ENCODE measurements at places on chromosomes 4 and X.

DNA sequence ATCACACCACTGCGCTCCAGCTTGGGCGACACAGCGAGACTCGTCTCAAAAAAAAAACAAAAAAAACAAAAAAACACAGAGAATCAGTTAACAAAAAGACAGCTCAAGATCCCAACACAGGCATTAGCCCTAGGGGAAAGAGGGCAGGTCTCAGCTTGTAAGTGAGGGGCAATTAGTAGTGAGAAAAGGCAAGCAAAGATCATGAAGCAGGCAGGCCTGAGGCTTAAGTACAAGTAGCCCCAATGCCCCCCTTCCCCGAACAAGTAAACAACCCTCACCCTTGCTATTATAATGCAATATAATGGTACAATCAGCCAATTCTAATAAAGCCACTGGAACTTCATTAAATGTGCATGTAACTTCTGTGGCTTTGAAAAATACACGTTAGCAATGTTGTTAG, 17.0 kb downstream of the ADGRA3 start:
- no peak for DNase-seq

- DNase-seq: no peak
These were observed 36.3 kb upstream of the ZFX start for GRCh38 chrX:24113181-24113580.

GRCh38 chr4:44544158-44544557, 95.5 kb upstream of the KCTD8 start:
- no peak for DNase-seq

DNA sequence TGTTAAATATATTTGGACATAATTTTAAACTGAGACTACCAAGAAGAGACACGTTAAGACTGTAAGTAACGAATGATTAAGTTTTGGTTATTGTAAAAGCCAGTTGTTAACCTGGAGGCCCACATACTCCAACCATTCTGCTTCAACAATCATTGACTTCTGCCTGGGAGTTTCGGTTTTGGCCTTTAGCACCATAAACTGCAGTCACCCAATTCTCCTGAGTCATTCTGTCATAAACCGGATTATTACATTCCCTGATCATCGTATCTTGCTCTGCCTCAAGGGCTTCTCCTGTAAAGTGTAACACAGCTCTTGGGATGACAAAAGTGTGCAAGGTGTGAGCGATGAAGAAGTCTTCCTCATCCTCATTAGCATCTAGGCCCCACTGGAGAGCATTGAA, 46.9 kb upstream of the PABPC1L2A start:
- no peak for DNase-seq

GRCh38 chrX:5791721-5792120, 436.9 kb downstream of the NLGN4X start:
- no peak for DNase-seq

DNA sequence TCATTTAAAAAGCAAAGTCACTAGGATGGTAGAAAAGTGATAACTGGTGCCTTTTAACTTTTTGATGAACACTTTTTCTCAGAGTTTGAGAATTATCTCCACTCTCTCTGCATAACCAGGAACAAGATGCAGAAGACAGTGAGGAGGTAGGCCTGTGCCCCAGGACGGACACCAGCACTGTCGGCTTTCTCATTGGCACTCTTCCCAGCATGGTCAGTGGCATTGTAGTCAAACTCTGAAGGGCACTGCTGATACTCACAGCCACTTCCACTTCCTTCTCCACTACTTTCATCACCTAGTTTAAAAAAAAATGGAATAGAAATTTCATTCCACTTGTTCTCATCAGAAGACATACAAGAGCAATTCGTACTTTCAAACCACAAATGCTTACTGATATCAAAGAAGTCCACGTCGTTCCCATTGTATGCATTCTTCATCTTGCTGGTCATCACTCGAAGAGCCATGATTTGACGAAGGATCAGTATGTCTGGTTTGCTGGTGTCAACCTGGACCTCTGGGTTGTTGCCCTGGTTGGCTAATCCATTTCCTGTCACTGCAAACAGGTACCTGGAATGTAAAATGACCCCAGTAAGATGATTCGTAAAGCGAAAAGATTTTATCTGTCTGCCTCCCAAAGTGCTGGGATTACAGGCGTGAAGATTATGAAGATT, 84.8 kb upstream of the TFDP3 start:
- DNase-seq: peak; percentile 26

- DNase-seq: no peak
These were observed 44.0 kb upstream of the CT47C1 start for GRCh38 chrX:119028733-119029330.

Measured in AG04449 (cell line).